NCI-H345 (cell line): ENCODE measurements at places on chromosomes 1 and 21.

- DNase-seq: peak; percentile 34
These were observed 13.7 kb upstream of the RGS16 start for GRCh38 chr1:182617734-182618351.

DNA sequence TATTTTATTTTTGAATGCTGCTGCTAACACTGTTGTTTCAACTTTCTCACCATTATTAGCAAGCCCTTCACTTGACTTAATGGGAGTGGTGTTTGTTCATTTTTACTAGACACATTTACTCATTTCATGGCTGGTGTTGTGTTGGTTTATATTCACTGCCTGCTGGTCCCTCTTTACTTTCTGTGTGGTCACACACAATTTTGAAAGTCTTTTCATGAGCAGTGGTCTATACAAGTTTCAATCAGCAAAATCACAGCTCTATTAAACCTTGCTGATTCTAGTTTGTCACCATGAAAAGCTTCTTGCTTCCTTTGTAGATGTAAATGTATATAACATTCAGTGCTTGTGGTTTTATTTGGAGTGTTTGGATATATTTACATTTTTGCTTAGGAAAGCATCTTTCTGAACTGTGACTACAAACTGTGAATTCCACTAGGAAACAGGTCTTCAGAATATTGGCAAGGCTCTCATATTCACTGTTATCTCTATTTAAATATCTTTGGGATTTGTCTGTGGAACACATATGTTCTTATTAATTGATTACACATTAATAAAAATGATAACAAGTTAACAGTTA, 22.8 kb downstream of the ATP6V1G3 start:
- DNase-seq: no peak

- DNase-seq: no peak
These were observed 1.1 kb upstream of the PRDM16 start for GRCh38 chr1:3067671-3068563.

- no peak for DNase-seq
These were observed 22.2 kb downstream of the PSMG1 start for GRCh38 chr21:39161064-39161463.

DNA sequence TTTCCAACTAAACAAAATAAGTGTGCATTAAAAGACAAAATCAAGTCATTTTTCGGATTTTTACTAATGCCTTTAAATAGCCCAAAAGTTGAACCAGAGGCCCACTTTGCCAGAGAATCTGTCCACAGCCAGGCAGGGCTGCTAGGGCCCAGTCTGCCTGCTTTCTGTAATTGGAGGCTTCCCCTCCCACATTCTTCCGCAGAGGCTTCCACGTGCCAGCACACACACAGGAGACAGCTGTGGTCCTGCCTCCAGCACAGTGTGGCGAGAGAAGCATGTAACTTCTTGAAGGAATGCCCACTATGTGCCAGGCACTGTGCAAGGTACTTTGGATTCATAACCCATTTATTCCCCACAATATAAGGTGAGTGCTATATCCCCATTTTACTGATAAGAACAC, 11.3 kb upstream of the PDZK1IP1 start:
- DNase-seq: no peak

DNA sequence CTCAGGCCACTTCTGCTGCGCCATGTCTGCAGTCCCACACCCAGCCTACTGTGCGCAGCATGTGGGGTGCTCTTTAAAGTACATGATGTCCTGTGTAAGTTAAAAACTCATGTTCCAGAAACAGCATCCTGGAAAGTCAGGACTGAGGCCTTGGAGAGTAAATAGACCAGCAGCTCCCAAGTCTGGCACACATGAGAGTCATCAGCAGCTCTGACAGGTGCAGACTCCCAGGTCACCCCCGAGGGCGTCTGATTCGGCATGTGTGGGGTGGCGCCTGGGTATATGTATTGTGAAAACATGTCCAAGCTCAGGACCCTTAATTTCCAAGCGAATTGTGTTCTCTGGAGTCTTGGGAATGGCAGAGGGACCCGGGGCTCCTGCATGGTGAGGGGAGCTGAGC, 120.1 kb upstream of the RUNX3 start:
- DNase-seq: no peak

GRCh38 chr1:199322278-199322677, 683.4 kb downstream of the PTPRC start:
- no peak for DNase-seq

DNA sequence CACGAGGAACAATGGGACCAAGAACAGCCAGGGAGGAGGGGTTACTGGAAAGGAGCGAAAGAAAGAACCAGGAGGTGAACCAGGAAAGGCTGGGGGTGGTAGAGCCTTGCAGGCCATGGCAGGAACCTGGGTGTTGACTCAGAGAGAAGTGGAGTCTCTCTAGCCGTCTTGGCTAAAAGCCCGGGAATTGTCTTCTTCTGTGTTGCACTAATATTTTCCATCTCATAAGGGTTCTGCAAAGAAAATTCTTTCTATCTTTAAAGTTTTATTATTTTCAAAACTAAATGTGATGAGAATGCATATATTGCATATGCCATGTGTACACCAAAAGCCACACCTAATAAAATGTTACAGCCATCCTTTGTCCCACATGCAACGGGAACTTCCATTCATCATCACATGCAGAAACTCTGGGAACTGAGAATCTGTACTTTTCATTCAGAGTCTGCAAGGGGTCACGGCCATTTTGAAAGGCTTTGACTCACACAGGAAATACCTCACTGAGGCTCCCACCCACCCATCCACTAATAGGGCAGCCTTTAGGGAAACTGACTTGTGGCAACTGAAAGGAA, 38.0 kb downstream of the ERG start:
- no peak for DNase-seq

DNA sequence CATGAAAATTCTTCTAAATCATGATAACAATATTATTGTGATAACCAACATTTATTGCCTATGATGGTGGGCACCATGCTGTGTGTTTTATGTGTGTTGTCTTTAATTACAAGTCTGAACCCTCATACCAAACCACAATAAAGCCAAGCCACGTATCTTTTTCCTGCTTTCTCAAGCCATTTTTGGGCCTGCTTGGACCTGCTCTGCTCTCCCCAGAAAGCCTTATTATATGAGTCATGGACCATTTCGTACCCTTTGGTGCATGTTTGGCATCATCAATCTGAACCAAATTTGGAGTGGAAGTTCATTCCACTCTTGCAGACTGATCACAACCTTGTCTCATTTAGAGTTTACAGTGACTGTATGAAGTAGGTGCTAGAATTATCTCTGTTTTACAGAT, 87.3 kb upstream of the CD53 start:
- DNase-seq: no peak

GRCh38 chr1:110618668-110619067, 12.5 kb upstream of the KCNA2 start:
- DNase-seq: no peak

DNA sequence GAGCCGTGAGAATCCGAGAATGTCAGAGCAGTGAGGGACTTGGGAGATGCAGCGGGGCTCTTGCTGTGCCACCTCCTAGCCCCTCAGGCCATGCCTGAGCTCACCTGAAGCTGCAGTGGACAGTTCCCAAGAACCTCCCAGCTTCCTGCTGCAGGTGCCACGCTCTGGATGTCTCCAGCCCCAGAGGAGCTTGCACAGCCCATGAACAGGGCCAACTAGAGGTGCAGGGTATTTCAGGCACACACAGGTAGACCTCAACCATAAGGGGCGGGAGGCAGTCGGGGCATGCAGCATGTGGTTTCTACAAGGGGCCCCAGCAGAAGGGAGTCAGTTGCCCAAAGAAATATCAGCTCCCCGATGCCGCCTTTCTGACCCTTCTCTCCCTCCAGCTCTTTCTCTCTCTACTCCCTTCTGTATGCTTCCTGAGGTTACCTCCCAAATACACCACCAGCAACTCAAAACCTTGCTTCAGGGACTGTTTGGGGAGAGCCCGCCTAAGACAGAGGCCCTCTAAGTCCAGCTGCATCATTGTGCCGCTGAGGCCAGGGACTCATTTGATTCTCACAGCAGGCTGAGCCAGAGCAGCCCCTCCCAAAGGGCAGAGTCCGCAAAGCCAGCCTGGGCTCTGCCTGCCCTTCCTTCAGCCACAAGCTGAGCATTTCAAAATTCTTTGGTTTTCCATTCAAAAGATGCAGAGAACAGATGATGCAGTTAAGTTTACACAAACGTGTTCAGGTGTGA, 209.8 kb downstream of the MATN1 start:
- DNase-seq: no peak

- no peak for DNase-seq
These were observed 24.6 kb upstream of the GJA9 start for GRCh38 chr1:38905985-38906384.

- no peak for DNase-seq
These were observed 241.1 kb upstream of the CSF3R start for GRCh38 chr1:36723813-36724212.

GRCh38 chr1:230568008-230568407, 74.3 kb upstream of the COG2 start:
- DNase-seq: no peak

DNA sequence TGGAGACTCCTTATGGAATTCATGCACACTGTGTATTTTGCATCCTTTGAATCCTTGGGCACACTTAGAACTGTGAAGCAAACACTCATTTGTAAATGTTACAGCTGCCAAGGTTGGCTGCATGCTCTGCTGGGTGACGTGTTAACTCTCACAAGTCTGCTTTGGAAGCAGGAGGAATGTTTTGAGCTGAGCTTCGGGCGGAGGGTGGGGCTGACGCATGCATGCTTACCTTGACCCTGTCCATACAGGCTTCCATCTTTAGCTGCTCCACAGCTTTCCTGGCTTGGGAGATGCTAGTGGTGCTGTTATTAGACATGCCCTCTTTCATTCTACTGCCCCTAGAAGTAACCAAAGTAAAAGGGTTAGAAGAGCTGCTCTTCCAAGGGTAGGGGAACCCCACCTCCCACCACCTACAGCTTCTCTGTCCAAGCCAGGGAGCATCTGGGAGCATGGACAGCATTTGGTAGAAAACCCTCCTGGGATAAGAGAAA, 66.0 kb downstream of the GNG4 start:
- DNase-seq: no peak
